ENCODE measurements at places on chromosomes 3 and 15.

DNA sequence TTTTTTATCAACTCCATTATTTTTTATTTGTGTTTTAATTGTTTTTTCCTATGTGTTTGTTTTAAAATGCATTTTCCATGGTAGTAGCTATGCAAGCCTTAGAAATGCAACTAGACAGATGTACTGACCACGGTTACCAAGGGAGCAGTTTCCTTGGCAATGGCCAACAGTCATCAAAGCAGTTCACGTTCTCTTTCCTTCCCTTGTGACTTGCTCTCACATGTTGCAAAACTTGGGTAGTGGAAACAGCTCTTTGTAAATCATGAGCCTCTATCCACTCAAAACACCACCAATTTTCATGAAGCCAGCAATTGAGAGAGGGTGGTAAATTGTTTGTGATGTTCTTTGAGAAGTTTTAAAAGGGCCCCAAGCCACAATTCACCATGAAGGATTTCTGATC is 499.4 kb upstream of the MDFIC2 start:
- no peak for DNase-seq

GRCh38 chr15:89813381-89814111 is 1.1 kb downstream of the ANPEP start:
- DNase-seq = no peak

- DNase-seq = peak; percentile 20
Observed at GRCh38 chr3:136547293-136547692, 204.9 kb downstream of the STAG1 start.

DNA sequence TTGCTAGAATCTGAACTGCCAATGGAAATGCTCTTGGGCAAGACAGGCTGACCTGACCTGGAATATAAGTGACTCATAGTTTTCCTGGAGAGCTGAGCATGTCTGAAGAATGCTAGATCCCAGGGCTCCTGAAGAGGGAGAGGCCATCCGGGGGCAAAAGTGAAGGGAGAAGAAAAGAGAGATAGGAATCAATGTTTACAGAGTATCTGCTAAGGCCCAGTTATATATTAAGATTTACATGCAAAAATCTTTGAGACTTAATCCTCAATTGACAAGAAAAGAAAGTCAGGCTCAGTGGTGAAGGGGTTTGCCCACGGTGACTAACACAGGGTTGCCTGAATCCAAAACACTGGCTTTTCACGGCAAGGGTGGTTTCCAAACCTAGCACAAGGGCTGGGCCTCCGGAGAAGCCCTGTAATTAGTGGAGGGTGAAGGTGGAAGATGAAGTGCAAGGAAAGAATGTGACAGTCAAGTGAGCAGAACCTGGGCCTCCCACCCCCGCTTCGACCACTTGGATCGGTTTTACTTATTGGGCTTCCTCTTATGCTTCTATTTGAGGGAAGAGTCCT is 91.7 kb upstream of the FGF12 start:
- no peak for DNase-seq

DNA sequence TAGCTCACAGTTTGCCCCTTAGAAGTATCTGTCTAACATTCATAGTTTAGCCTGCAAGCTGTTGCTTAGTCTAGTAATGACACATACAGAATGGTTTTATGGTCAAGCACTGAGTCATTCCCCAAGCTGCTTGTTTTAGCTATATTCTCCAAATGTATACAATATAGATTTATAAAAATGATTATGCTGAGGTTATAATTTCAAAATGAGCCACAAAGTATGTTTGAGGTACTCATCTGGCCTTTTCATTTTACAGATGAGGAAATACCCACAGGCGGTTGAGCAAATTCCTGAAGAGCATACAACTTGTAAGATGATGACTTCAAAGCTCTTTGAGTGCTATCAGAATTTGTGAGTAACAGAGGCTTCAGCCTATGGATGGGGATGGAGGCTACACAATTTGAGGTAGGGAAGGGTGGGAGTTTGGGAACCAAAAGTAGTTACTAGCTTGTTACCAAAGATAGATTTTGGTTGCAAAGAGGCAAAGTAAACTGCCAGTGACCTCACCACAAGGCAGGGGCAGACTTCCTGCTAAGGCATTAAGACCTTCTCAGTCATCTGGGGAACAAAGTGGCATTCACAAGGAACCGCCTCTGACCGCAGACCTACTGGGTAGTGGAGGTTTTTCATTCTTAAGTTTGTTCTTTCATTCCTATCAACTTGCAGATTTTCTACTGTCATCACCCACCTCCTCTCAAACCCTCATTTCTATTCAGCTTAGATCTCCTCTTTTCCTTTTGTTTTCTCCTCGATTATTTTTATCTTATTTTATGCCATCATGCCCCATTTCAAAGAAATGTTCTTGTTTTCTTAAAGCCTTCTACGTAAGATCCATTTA is 257.2 kb upstream of the NECTIN3 start:
- DNase-seq = no peak

Data from COR-L47 (cell line).